ENCODE measurements at places on chromosomes 12 and 14. TPM values are rescaled to one million over a fixed set of nuclear protein-coding genes. Genes with fewer than 3 reads are reported as not detected.

Gene TAS2R8
- 0.25 TPM for total RNA-seq

Gene PRB2
- total RNA-seq, result not detected

GRCh38 chr12:124770728-124771127 lies 92.9 kb downstream of the SCARB1 start:
- no peak for DNase-seq
- no peaks in the 10 kb centered on the region for H3K27me3 ChIP-seq
- peaks cover 32% of the 10 kb centered on the region for H3K4me1 ChIP-seq

DNA sequence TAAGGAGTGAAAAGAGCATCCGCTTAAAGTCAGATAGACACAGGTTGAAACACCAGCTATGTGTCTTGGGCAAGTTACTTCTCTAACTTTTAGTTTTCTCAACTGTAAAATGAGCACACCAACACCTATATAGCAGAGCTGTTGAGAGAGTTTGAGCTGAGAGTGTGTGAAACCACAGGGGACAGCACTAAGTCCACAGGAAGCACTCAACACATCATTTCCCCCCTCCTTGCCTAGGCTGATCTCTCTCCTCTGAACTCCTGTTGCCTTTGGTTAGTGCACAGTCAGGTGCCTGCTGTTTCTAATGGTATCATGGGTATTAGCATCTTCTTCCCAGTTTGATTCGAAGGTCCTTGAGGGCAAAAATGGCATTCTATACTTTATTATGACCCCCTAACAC lies 176.7 kb downstream of the DPF3 start:
- no peaks in the 10 kb centered on the region for H3K27me3 ChIP-seq
- no peak overlapping the region for H3K4me3 ChIP-seq
- DNase-seq, result no peak
- no peaks in the 10 kb centered on the region for H3K36me3 ChIP-seq

GRCh38 chr12:82593143-82593542 lies 93.6 kb upstream of the TMTC2 start:
- no peak for DNase-seq
- H3K27ac ChIP-seq, result no peak overlapping the region
- H3K4me3 ChIP-seq, result no peak overlapping the region
- no peaks in the 10 kb centered on the region for H3K36me3 ChIP-seq
- no peaks in the 10 kb centered on the region for H3K27me3 ChIP-seq

DNA sequence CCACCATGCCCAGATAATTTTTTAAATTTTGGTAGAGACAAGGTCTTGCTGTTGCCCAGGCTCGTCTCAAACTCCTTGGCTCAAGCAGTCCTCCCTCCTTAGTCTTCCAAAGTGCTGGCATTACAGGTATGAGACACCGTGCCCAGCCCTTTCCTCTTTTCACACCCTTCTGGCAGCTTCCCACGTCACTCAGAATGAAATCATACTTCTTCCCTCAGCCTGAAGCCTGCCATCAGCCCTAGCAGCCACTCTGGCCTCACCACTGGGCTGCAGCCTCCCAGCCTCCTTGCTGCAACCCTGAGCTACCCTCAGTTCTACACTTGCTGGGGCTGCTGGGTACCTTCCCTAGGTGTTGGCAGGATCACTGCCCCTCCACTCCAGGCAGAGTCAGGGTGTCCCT lies 18.2 kb downstream of the ANKRD9 start:
- no peaks in the 10 kb centered on the region for H3K36me3 ChIP-seq
- no peaks in the 10 kb centered on the region for H3K27me3 ChIP-seq
- H3K27ac ChIP-seq, result no peak overlapping the region
- no peaks in the 10 kb centered on the region for H3K4me1 ChIP-seq
- H3K4me3 ChIP-seq, result no peak overlapping the region
- no peak for DNase-seq

DNA sequence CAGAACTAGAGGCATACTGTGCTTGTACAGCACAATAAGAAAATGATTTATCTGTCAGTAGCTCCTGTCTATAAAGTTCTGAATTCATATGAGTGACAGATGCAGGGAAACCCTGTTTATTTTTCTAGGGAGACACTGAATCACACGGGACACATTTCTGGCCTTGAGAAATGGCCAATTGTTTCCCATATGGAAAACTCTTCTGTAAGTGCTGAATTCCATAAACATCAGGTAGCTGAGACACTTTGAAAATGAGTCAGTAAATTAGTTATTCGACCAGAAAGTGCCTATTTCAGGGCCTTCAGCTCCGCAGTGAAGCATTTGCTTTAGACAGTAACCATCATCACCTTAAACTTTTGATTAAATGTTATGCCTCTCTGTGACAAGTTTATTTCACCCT lies 184.4 kb downstream of the TMEM132D start:
- peaks cover 4% of the 10 kb centered on the region for H3K27me3 ChIP-seq
- no peak overlapping the region for H3K4me3 ChIP-seq
- H3K27ac ChIP-seq, result no peak overlapping the region
- DNase-seq, result no peak

All from liver (tissue), 10 donors.